NK-92 treated with Interleukin-12 subunit alpha and Interleukin-12 subunit beta, amount 100 ng/mL, for 24 hours (cell line): ENCODE measurements at places on chromosomes 6 and 20.

GRCh38 chr6:44696686-44697085 is 309.2 kb downstream of the CDC5L start:
- no peak for DNase-seq

- DNase-seq, result no peak
Observed at GRCh38 chr6:113347436-113347835, 509.7 kb upstream of the MARCKS start.

- DNase-seq, result no peak
Observed at GRCh38 chr6:13480631-13481501, 6.5 kb downstream of the GFOD1 start.

GRCh38 chr20:24034820-24035219 is 46.2 kb upstream of the GGTLC1 start:
- no peak for DNase-seq

GRCh38 chr6:22884456-22884855 is 315.1 kb downstream of the HDGFL1 start:
- DNase-seq, result no peak

DNA sequence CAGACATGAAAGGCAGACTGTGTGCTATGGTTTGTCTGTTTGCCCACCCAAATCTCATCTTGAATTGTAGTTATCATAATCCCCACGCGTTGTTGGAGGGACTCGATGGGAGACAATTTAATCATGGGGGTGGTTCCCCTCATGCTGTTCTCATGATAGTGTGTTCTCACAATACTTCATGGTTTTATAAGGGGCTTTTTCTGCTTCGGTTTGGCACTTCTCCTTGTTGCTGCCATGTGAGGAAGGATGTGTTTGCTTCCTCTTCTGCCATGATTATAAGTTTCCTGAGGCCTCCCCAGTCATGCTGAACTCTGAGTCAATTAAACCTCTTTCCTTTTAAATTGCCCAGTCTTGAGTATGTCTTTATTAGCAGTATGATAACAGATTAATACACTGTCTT is 47.2 kb upstream of the MICB start:
- no peak for DNase-seq

GRCh38 chr6:24543683-24544082 is 48.9 kb downstream of the ALDH5A1 start:
- DNase-seq, result no peak

GRCh38 chr6:144678844-144679243 is 393.7 kb downstream of the UTRN start:
- no peak for DNase-seq

DNA sequence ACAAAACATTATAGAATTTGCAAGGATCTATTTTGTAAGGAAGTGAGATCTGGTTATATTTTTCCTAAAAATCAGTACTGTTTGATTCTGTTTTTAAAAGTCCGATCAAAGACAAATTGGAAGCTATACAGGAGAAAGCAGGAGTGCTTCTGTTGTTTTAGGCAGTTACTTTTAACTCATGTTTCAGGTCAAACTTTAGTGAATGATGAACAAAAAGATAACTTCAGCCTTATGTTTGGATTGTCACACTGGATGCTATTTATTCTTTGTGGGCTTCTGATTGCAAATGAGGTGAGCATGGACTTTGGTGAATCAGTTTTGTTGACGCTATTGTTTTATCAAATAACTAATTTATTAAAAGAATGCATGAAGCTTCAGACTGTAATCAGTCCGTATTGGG is 228.7 kb upstream of the SLC35B3 start:
- no peak for DNase-seq

DNA sequence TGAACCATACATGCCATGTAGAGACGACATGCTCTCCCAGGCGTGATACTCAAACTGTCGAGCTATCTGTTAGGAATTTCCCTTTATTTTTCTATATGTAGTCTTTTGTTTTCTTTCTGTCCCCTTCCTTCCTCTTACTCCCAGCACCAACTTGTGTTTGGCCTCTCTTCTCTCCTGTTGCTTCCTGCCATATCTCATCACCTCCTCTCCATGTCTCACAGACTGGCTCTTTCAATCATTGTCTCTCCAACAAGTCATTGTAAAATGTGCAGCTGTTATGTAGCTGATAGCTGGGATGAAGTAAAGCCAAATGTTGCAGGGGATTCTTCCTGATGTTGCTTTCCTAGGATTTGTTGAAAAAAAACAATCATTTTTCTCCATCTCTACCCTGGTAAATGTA is 234.5 kb downstream of the TMEM242 start:
- DNase-seq, result no peak

GRCh38 chr6:81762132-81762531 is 9.7 kb upstream of the TENT5A start:
- no peak for DNase-seq

DNA sequence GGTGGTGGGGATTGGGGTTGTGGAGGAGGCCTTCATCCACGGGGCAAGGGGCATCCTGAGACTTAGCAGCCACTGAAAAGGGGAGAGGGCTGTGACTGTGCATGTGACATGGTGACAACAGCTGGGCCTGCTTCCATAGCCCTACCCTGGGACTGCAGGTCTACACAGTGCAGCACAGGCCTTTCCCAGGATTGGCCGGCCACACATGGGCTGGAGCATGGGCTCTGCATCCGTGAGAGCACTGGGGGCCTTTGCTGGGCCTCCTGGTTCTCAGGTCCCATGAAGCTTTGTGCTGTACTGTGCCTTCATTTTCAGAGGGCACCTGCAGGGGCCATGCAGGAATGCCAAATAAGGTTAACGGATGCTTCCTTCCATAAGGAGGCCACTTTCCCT is 56.0 kb downstream of the ZDHHC14 start:
- DNase-seq, result no peak

- no peak for DNase-seq
Observed at GRCh38 chr6:143863771-143864170, 503 bp upstream of the ZC2HC1B start.

GRCh38 chr6:169172946-169173345 is 80.7 kb downstream of the THBS2 start:
- DNase-seq, result no peak

DNA sequence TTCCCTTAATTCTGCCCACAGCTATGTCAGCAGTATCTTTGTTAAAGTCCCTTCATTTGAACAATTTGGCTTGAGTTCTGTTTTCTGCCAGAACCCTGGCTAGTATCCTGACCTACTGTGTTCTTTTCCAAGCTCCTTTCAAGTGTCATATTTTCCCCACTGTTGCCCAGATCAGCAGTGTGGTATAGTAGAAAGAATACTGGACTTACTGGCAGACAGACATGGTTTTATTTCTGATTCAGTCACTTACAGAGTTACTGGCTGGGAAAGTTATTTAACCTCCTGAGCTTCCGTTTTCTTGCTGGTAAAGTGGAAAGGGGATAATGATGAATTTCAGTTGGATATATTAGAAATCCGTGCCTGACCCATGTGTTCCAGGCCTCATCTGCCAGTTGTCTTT is 39.8 kb upstream of the RAB23 start:
- no peak for DNase-seq

GRCh38 chr20:33053291-33054106 is at the start of gene BPIFB3:
BPIFB3 (plus strand) TSS chr20:33053903; CDS start chr20:33055436, 1,533 bp downstream.
- no peak for DNase-seq

- DNase-seq, result no peak
Observed at GRCh38 chr6:45630801-45631200, 253.1 kb upstream of the SUPT3H start.

DNA sequence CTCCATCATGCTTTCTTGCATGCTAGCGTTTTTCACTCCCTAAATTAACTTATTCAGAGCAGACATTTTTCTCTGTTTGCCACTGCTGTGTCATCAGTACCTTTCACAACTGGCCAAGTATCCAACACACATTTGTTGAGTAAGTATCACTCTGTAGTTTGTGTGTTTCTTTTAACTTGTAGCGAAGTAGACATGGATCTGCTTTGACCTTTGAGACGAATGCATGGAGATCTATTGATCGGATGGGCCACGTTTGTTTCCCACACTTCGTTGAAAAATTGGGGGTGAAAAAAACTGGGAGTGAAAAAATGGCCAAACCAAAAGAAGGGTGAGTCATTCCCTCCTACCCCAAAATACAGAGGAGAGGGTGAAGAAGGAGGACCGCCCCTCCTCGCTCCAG is 12.9 kb upstream of the SLC9A8 start:
- no peak for DNase-seq

DNA sequence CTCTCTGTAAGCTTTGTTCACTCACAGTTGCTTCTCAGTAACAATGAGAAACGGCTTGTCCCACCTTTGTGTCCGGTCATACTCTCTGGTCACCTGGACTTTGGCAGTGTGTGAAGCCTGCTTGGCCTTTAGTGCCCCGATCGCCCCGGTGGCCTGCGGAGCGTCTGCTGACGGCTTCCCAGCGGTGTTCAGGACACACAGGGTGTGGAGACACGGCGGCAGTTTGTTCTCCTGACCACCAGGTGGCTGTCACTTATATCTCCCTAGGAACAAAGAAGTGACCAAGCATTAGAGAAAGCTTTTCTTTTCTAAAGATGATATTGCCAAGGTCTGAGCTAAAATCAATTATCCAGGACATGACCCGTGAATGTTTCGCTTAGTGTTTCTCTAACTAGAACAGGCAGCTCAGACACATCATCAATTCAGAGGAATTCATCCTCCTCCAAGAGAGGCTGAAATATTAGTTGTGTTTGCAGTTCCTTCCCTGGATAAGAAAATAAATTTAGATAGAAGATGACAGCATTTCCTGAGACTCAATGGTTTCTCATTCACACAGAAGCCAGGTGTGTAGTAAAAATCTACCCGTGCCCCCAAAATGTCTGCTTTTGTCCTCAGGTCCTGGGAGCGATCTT is 167.4 kb upstream of the THBS2 start:
- no peak for DNase-seq

DNA sequence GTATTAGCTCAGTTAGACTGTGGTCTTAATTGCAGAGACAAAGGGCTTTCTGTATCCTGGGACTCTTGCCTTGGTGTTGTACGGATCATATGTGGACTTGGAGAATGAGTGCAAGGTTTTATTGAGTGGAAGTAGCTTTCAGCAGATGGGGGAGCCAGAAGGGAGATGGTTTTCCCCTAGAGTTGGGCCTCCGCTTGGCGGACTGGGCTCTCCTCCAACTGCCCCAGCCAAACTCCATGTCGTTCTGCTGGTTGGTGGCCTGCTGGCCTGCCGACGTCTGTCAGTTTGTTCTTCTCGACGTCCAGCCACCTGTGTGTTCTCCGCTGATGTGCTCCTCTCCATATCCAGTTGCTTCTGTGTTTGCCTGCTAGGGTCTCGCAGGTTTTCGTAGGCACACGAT is 189.5 kb upstream of the FLRT3 start:
- DNase-seq, result no peak

GRCh38 chr6:135266675-135267074 is 85.6 kb downstream of the MYB start:
- DNase-seq, result no peak

DNA sequence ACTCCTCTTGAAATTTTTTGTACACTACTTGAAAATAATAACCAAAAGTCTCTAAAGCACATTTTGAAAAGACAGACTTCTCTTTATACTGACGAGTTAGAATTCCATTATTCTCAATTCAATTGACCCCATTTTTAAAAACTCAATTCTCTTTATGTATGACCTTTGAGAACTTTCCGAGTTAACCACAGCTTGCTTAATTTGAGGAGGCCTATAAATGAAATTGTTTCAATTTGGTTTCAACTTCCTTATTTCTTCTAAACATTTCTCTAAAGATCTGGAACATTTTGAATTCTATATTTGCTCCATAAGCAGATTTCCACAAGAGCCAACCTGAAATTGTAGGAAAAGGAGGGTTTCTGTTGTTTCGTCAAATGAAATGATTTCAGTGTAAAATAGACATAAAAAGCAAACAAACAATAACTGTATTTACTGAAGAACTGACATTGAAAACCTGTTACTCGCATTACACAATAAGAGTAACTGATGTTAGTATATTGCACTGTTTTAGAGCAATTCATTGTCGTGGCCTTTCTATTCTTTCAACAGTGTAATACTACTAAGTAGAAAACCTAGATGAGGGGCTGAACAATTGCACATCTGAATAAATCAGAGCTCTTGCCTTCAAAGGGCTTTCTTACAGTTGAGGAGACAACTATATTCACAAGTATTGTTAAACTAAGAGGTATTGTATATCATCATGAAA is 223.6 kb downstream of the HIVEP2 start:
- DNase-seq, result no peak

GRCh38 chr6:166202321-166202733 is 34.7 kb upstream of the TBXT start:
- no peak for DNase-seq

- no peak for DNase-seq
Observed at GRCh38 chr20:9884666-9885065, 45.8 kb upstream of the PAK5 start.

- no peak for DNase-seq
Observed at GRCh38 chr6:112806163-112806865, 459.2 kb downstream of the RFPL4B start.

- DNase-seq, result no peak
Observed at GRCh38 chr6:81215092-81215432, 537.4 kb downstream of the TENT5A start.

DNA sequence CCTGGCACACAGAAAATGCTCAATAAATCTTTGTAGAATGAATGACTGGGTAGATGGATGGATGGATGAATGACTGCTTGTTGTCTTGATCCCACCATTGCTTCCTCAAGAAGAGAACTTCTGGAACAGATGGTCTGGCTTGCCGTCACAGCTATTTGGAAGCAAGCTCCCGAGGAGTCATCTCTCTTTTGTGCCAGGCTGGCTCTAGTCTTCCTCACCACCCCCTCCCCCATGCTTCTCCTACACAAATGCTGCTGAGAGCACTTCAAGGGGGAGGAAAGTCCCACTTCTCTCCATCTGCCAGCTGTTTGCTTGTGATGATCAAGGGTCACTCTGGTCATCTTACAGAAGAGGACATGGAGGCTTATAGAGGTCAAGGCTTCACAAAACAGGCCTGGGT is 11.6 kb upstream of the KCNG1 start:
- no peak for DNase-seq

- DNase-seq, result no peak
Observed at GRCh38 chr6:134165561-134166201, 113.3 kb upstream of the SLC2A12 start.

- no peak for DNase-seq
Observed at GRCh38 chr6:12484519-12484918, 194.4 kb downstream of the EDN1 start.

DNA sequence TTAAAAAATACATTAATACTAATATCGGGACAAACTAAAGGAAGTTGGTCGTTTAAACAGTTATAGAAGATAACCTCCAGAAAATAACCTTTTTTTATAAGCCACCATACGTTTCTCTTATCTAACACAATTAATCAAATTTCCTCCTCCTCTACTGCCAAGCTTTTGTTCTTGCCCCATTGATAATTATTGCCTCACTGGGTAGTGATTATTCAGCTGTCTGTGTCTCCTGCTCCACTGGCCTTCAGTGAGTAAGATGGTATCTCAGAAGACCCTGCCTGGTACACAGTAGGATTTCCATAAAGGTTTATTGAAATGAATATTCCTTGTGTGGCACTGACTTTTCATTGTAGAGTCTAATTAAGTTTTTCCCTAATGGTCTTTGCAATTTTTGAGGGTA is 165.5 kb upstream of the SCGN start:
- DNase-seq, result no peak

DNA sequence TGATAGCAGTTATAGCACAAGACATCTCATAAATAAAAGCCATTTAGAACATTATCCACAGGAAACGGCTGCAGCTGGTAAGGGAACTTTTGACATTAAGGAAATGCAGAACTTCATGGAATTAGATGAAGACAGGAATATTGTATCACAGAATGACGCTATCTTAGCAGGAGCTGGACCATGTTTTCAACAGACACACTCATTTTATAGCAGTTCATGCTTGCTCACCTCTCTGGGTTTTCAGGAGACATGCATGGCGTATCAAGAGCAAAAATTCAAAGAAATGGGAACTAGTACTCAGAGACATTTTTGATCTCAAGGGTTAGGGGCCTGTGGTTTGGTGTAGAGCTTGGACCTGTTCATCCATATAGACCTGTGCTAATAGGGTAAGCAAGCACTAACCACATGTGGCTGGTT is 125.0 kb downstream of the FYN start:
- no peak for DNase-seq
